ENCODE measurements at places on chromosomes 5 and 9. TPM values are rescaled to one million over a fixed set of nuclear protein-coding genes. Genes with fewer than 3 reads are reported as not detected.
A peak's percentile ranks its signal among the peaks of the same experiment; 100 is the strongest.

The TYRP1 gene
- not detected for total RNA-seq

The RASGRF2 gene
- 5.4 TPM for total RNA-seq

The CTSV gene
- total RNA-seq, result 3.1 TPM

The PCDHGA7 gene
- 2.2 TPM for total RNA-seq

The LRRC14B gene
- not detected for total RNA-seq

The ARHGEF39 gene
- 1.2 TPM for total RNA-seq

The MAN1B1 gene
- 80.3 TPM for total RNA-seq

DNA sequence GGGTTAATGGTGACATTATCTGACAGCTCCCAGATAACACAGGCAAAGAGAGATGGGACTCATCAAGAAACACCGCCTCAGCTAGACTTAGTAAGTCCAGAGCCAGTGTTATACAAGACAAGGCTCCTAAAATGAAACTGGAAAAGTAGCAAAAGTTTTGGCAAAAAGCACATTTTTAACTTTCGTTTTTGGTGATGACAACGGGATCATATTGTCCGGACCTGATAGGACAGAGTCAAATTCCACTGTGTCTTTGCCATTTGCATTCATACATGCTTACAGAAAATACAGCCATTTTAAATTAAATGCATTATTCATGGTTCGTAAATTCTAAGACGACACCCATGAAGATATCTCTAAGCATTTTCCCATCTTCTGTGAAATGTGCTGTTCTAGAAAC is 152.1 kb downstream of the CRB2 start:
- DNase-seq, result no peak

DNA sequence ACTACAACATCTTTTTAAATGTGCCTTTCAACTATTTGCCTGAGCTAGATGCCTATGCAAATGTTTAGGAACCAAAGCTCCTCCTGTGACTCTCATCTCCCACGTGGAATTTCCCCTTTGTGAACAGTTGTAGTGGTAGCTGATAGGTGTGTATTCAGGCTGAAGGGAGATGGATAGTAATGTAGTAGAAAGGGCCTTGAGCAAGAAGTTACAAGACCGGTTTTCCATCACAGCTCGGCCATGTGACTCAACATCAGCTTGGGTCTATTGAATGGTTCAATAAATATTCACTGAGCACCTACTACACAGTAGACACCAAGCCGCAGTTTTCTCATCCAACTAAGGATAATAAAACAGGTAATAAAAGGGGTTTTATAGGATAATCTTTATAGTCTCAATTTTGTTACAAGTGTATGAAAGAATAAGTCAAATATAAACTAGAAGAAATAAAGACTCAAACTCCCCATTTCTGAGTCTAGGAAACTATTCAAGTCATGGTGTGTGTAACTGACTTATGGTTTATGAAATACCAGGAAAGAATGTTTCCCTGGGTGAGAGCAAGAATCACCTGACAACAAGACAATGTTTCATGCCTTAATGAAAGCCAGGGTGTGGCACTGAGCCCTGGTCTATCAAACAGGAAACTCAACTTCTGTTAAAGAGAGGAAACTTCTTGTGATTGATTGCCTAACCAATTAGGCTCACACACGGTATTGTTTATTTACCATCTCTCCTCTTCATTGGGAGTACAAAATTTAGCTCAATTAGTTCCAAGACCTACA is 187.1 kb upstream of the SPEF2 start:
- DNase-seq, result no peak

DNA sequence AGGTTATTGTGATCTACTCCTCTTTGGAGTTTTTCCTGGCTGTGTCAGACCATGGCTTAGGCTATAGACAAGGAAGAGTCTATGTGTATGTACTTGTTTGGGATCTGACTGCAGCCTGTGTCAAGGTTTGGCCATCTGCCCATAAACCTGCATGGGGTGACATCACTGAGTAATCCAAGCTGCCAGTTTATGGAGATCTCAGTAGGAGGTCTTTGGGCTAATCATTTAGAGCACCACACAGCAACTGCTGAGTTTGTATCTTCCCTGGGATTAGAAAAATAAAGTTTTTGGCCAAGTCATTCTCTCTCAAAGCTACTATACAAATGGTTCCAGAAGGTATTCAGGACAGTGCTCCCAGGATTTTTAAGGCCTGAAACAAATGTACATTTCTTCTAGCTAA is 65.5 kb upstream of the HSPB3 start:
- peak; percentile 90 for DNase-seq

GRCh38 chr5:127025467-127025866 is 4.9 kb downstream of the MARCHF3 start:
- DNase-seq, result no peak

- no peak for DNase-seq
Measured at GRCh38 chr5:134902071-134902801, 2.7 kb upstream of the PCBD2 start.

DNA sequence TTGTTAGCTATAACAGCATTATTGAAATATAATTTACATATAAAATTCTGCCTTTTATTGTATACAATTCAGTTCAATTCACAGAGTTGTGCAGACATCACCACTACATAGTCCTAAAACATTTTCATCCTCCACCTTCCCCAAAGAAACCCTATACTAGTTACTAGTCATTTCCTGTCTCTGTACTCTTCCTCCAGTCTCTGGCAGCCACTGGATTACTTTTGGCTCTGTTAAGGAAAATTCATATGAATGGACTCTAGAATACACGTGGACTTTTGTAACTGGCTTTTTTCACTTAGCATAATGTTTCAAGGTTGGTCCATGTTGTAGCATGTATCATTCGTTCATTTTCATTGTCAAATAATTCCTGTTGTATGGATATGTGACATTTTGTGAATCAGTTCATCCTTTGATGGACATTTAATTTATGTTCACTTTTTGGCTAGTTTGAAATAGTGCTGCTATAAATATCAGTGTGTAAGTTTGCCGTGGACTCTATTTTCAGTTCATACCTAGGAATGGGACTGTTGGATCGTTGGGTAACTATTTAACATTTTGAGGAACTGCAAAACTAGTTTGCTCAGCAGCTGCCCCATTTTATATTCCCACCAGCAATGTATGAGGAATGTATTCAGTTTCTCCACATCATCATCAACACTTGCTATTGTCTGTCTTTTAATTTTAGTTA is 9.7 kb downstream of the ICE1 start:
- no peak for DNase-seq

GRCh38 chr5:31995714-31996113 is 178.4 kb downstream of the GOLPH3 start:
- no peak for DNase-seq

- DNase-seq, result no peak
Measured at GRCh38 chr5:126806-127205, 34.8 kb downstream of the PLEKHG4B start.

DNA sequence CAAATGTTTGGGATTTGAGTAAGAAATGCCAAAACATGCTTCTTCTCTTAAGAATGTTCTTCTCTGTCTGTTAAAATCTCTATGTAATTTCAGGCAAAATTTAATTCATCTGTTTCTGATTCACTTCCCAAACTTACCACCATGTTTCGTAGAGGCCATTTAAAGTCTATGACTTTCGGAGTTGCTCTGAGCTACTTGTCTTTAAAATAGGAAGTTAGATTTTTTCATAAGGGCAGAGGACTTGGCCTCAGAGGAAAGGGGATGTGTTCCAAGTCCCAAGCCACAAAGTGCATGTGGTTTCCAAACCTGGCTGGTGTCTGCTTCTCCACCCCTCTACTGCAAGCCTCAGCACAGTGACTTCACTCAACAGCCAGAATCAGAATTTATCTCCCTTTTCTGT is 111.3 kb upstream of the ADRA1B start:
- no peak for DNase-seq

GRCh38 chr5:122327110-122327509 is 15.1 kb downstream of the SNCAIP start:
- no peak for DNase-seq

DNA sequence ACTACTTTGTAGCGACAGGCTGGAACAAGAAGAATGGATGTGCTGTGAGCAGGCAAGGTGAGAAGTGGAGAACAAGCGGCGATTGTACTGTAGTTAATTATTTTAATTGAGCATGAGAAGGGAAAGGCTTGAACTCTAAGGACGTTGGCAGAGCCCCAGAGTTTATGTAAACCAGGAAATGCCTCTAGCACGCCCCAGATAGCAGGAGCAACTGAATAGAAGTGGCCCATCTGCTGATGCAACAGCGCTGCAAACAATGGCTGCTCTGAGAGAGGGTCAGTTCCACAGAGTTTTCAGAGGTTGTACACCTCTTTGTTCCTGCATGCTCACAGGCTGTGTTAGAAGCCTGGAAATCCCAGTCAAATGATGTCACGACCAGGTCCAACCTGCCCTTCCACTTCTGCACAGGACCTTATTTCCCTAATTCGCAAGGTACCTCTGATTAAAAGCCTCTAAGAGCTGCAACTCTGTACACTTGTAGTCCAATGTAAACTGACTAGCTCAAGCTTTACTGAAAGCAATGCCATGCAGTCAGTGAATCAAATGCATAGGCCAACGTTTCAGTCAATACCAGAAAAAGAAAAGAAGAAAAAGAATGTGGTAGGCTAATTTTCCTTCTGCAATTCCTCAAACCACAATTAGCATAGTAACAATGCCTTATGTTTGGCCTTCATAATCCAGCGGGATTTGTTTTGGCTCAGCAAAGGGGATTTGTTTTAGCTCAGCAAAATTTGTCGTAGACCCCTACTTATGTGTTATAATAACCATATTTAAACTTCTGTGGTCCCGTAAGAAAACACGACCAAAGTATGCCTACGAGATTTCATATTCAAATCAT is 119.6 kb upstream of the RETREG1 start:
- peak; percentile 47 for DNase-seq

DNA sequence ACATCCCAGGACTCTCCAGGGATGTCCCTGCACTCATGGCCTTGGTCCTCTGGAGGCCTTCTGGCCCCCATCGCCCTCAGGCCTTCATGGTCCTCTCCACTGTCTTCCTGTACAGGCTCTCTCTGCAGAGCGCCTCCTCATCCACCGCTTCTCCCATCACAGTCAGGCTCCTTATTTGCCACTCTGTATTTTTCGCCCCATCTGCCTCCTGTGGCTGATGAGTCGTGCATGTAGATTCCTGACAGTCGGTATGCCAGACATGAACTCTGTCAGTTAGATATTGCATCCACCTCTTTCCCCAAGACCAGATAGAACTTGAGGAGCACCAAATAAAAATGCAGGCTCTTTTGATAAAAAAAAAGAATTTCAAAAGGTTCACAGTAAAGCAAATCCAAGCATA is 362.8 kb downstream of the IRX1 start:
- DNase-seq, result no peak

- DNase-seq, result no peak
Measured at GRCh38 chr9:126000731-126001580, 253.8 kb downstream of the PBX3 start.

GRCh38 chr5:124140060-124140459 is 606.4 kb downstream of the ZNF608 start:
- DNase-seq, result no peak

- no peak for DNase-seq
Measured at GRCh38 chr9:93064392-93065134, 6.1 kb downstream of the SUSD3 start.

DNA sequence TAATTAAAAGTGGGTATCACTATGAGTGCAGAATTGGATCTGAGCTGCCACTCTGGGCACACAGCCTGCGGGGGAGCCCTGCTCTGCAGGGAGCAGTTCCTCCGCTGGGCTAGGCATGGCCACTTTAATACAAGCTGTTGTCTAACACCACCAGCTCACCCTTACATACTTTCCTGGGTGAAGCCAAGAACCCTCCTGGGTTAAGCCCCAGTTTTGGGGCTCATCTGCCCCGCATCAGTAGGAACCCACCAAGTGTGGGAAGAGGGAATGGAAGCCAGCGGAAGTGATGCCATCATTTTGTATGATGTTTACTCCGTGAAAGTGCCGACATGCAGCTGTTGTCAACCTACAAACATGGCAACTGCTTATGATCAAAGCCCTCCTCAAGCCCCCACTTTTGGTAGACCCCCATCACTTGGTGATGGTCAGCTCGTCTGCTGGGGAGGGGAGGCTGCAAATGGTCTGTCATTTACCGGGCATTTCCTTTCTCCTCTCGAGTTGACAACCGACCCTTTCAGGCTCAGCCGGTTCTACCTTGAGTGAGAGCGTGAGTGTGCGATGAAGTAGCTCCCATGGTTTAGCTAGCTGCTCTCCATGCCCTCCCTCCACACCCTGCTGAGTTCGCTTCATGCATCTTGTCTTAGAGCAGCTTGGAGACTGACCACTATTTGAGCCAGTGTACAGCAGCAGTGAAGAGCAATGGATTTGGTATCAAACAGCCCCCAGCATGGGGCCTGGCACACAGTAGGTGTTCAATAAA is 95.3 kb upstream of the IER5L start:
- DNase-seq, result no peak

DNA sequence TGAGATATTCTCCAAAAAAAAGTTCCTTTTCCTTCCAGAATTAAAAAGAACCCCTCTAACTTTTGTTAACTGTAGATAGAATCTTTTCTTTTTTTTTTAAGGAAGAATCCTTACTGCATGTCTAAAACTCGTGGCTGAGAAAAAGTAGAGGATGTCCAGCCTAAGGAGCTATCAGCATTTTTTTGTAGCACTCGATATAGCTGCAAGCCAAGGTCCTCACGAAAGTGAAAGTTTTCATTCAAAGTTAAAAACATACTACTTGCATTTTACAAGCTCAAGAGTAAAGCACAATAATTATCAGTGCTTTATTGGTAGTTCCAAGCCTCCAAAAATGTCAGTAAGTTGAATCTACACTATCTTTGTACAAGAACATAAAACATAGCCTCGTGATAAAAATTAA is 28.7 kb upstream of the ZSWIM6 start:
- DNase-seq, result no peak

DNA sequence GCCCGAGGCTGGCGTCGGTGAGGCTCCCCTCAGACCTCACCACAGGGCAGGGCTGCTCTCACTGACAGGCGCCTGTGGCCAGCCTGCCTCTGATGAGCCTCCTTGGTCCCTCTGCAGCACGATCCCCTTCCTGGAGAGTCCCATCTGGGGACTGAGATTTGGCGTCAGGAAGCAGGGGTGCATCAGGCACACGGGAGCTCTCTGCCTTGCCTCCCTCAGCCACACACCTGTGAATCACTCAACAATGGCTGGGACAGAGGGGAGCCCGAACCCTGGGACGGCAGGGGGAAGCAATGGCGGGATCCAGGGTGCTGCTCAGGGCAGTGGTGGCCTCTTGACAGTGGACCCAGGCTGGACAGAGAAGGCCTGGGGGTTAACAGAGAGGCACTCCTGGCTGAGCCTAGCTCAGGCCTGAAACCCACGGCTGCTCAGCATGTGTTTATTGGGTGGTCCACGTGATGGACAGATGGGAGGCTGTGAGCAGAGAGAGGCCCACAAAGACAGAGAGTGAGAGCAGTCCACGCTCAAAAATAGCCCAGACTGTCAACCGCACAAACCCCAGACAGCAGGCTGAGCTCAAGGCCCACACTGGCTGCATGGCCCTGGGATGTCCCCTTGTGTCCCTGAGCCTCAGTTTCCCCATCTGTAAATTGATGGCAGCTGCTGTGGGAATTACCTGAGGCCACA is 11.9 kb downstream of the RASGEF1C start:
- no peak for DNase-seq

GRCh38 chr9:34862043-34862442 is 96.0 kb upstream of the PHF24 start:
- no peak for DNase-seq

GRCh38 chr5:17012289-17012688 is 76.2 kb upstream of the MYO10 start:
- DNase-seq, result peak; percentile 31

Measured in kidney epithelial cell (primary cell).